ENCODE measurements at places on chromosomes 16 and 17. TPM values are rescaled to one million over a fixed set of nuclear protein-coding genes. Genes with fewer than 3 reads are reported as not detected.
A peak's percentile ranks its signal among the peaks of the same experiment; 100 is the strongest.

GRB7 gene
- 1.2 TPM for total RNA-seq

FOXC2 gene
- not detected for total RNA-seq

CCL3 gene
- total RNA-seq = 253 TPM

- no peaks in the 10 kb centered on the region for H3K27me3 ChIP-seq
- H3K27ac ChIP-seq = peak overlapping the region; percentile 82
- peak; percentile 64 for DNase-seq
- peaks cover 24% of the 10 kb centered on the region for H3K4me1 ChIP-seq
Observed at GRCh38 chr17:77319211-77320043, 178.7 kb downstream of the SEC14L1 start.

JUP gene
- total RNA-seq = 1.5 TPM

GRCh38 chr17:65588181-65588808, 26.8 kb upstream of the AXIN2 start:
- no peaks in the 10 kb centered on the region for H3K27me3 ChIP-seq
- no peak overlapping the region for H3K27ac ChIP-seq
- peaks cover 28% of the 10 kb centered on the region for H3K4me1 ChIP-seq
- H3K36me3 ChIP-seq = no peaks in the 10 kb centered on the region

- no peak overlapping the region for H3K27ac ChIP-seq
- H3K27me3 ChIP-seq = peaks cover 2% of the 10 kb centered on the region
- H3K4me1 ChIP-seq = no peaks in the 10 kb centered on the region
Observed at GRCh38 chr16:54519161-54519695, 232.6 kb upstream of the IRX3 start.

DNA sequence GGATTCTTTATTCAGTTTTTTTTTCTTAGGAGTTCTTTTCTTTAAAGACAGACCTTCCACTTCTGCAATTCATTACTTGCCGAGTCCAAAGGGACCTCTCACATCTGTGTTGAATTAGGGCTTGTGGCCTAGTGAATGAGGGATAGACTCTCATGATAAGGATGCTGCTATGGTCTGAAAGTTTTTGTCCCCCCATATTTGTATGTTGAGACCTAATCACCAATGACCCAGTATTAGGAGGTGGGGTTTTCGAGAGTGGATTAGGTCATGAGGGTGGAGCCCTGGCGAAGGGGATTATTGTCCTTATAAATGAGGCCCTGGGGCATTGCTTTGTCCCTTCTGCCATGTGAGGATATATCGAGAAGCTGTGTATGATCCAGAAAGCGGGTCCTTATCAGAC, 9.5 kb downstream of the KRT12 start:
- H3K27ac ChIP-seq = no peak overlapping the region
- peaks cover 11% of the 10 kb centered on the region for H3K27me3 ChIP-seq
- no peak overlapping the region for H3K4me3 ChIP-seq
- peaks cover 3% of the 10 kb centered on the region for H3K4me1 ChIP-seq

DNA sequence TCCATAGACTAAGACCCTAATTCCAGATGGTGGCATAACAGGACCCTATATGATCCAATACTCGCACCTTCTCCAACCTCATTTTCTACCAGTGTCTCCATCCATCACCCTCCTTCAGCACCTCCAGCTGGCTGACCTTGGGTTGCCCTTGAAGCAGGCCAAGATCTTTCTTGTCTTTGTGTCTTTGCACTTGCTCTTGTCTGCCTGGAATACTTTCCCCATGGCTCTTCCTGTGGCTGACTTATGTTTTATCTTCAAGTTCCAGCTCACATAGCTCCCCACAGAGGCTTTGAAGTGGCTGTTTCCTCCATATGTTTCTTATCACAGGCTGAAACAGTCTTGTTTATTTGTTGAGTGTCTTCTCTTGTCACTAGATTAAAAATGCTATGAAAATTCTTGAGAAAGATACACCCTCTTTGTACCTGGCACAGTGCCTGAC, 29.6 kb upstream of the MMD start:
- no peaks in the 10 kb centered on the region for H3K36me3 ChIP-seq
- H3K27me3 ChIP-seq = peaks cover 6% of the 10 kb centered on the region
- H3K4me1 ChIP-seq = peaks cover 3% of the 10 kb centered on the region
- H3K4me3 ChIP-seq = no peak overlapping the region
- H3K27ac ChIP-seq = no peak overlapping the region

SHISA6 gene
- not detected for total RNA-seq

- peak overlapping the region; percentile 55 for H3K27ac ChIP-seq
- H3K4me1 ChIP-seq = peaks cover 15% of the 10 kb centered on the region
- H3K27me3 ChIP-seq = no peaks in the 10 kb centered on the region
- H3K4me3 ChIP-seq = peak overlapping the region; percentile 42
- peaks cover 4% of the 10 kb centered on the region for H3K36me3 ChIP-seq
Observed at GRCh38 chr17:82848022-82848592, 8.3 kb upstream of the ZNF750 start.

- no peak for DNase-seq
- H3K27me3 ChIP-seq = no peaks in the 10 kb centered on the region
- H3K4me3 ChIP-seq = no peak overlapping the region
- H3K4me1 ChIP-seq = no peaks in the 10 kb centered on the region
Observed at GRCh38 chr17:76943781-76944213, 75.6 kb downstream of the MGAT5B start.

FOXN1 gene
- not detected for total RNA-seq

- H3K27ac ChIP-seq = no peak overlapping the region
- peaks cover 19% of the 10 kb centered on the region for H3K36me3 ChIP-seq
- peaks cover 22% of the 10 kb centered on the region for H3K4me1 ChIP-seq
- DNase-seq = peak; percentile 69
- H3K4me3 ChIP-seq = no peak overlapping the region
Observed at GRCh38 chr17:46942441-46943217, 19.7 kb downstream of the GOSR2 start.

DNA sequence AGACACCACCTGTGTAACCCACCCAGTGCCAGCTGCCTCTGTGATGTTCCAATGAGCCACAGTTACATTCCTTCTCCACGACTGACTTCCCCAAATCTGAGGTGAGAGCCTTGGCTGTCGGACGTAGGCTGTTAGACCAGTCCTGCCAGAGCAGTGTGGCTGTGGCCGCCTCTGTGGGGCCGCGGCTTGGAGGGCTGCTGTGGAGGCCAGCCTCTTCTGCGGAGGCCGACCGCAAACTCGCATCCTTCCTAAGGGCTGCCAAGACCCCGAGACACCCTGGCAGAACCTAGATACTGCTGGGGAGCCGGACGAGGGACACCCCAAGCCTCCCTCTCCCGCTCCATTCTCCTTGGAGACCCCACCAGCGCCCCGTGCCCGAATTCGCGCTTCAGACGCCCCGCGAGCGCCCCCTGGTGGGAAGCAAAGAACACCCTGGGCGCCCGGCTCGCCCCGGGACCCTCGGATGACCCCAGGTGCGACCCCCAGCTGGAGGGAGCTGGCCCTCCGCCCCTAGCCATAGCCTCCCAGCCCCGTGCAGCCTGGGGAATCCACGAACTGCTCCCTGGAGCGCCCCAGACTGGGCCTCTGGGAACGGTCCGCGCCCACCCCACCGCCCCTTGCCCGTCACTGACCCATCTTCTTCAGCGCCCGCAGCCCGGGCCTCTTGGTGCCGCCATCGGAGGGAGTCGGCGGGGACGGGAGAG, 547 bp downstream of the PLCD3 start:
- H3K27ac ChIP-seq = no peak overlapping the region
- peaks cover 12% of the 10 kb centered on the region for H3K4me1 ChIP-seq
- H3K36me3 ChIP-seq = no peaks in the 10 kb centered on the region
- no peaks in the 10 kb centered on the region for H3K27me3 ChIP-seq
- DNase-seq = peak; percentile 57

ACE gene
- 0.51 TPM for total RNA-seq

HLF gene
- total RNA-seq = 0.25 TPM

SPN gene
- total RNA-seq = 110 TPM

DNA sequence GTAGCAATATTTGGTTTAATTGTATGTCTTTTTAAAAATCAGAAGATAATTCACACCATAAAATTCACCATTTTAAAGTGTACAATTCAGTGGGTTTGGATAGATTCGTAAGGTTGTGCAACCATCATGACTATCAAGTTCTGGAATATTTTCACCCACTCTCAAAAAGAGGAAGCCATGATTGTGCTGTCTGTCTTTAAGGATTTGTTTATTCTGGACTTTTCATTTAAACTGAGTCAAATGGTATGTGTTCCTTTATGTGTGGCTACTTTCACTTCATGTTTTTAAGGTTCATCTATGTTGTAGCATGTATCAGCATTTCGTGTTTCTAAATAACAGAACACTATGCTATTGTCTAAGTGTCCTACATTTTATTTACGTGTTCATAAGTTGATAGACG, 68.1 kb upstream of the CPHXL start:
- DNase-seq = no peak
- H3K4me1 ChIP-seq = no peaks in the 10 kb centered on the region
- H3K27ac ChIP-seq = no peak overlapping the region
- no peaks in the 10 kb centered on the region for H3K36me3 ChIP-seq

CBX8 gene
- total RNA-seq = 7.0 TPM
